IPS DF 19.7 (cell line): ENCODE measurements at places on chromosomes 1 and 21.

DNA sequence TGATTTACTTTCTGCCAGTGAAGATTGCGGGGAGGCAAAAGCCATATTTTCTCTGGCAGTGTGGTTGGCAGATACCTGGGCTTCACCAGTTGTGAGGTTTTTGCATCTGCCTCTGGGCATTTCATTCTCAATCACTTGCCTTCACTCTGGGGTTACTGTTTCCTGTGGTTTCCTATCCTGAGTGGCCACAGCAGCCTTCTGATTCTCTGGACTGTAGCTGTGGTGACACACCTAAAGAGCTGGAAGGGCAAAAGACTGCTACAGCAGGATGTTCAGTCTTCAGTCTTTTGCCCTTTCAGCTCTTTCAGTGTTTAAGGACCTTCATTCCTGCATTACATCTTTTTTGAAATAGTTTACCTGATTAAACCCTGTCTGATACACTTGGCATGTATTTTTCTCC lies 50.5 kb upstream of the GPR52 start:
- no peak for DNase-seq

DNA sequence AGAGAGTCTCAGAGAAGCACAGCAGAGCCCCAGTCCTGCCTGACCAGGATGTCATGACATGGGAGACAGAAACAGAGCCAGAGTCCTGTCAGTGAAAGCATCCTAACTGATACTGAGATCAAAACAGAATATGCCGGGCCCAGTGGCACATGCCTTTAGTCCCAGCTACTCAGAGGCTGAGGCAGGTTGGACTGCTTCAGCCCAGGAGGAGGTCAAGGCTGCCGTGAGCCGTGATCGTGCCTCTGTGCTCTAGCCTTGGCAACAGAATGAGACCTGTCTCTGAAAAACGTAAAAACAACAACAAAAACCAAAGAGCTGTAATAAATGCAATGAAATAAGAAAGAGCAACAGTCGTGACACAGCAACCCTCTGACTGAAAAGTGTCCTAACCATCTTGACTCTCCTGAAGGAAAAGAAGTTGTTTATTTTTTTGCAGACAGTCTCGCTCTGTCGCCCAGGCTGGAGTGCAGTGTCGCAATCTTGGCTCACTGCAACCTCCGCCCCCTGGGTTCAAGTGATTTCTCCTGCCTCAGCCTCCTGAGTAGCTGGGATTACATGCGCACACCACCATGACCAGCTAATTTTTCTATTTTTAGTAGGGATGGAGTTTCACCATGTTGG lies 189.2 kb downstream of the SLC45A1 start:
- no peak for DNase-seq

GRCh38 chr1:86829321-86829720 lies 84.6 kb downstream of the SELENOF start:
- DNase-seq, result no peak

DNA sequence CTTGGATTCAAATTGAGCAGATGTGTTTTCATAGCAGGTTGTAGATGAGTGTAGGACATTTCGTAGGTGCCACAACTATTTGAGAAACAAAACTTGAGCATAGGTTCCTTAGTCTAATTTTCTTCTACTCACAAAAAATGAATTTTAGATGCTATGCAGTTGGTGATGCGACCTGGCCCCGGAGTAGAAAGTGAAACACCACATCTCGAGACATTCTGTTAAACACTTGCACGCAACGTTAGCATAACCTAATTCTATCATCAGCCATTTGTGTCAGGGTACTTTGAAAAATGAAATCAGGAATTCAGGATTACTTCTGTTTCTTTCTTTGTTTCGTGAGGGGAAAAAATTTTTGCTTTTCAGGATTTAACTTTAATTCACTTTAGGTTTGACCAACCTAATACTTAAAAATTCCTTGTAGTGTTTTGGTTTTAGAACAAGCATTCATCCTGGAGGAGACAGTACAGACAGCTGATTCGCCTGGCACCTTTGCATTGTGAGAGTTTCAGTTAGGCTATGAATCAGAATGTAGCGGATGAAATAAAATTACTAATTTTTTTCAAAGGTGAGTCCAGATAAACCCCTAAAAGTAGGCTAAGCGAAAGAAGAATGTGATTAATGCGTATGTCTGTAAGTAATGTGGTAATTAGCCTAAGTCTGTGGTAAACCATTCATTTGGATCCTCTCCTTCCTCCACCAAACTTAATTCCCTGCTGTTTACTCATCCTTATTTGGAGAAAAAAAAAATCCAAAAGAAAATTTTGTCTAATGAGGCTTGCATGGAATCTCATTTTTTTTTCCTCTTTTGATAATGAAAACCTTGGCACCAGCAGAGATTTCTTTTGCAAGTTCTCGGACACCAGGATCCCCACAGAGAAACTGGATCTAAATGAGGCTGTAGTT lies 44.9 kb downstream of the MAP3K21 start:
- DNase-seq, result no peak

DNA sequence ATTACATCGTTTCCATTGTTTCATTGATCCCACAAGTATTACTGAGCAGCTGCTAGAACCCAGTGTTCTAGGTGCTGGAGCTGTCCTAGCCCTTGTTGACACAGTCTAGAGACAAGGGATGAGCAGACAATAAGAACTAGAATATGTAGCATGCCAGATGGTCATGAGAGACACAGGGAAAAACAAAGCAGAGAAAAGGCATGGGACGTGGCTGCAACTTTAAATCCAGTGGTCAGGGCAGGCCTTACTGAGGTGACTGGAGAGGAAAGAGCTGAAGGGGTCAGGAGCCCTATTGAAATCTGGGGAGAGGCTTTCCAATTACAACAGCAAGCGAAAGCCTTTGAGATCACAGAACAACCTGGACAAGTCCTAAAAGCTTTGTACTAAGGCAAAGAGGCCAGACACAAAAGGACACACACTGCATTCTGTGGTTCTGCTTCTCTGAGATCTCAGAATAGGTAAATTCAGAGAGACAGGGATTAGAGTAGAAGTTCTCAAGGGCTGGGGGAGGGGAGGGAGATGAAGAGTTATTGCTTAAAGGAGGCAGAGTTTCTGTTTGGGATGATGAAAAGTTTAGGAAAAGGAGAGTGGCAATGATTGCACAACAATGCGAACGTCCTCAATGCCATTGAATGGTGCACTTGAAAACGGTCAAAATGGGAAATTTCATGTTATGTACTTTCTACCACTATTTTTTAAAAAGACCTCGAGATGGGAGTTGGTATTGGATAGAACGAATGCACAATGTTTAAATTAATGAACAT lies 467.4 kb upstream of the VAMP3 start:
- DNase-seq, result no peak

DNA sequence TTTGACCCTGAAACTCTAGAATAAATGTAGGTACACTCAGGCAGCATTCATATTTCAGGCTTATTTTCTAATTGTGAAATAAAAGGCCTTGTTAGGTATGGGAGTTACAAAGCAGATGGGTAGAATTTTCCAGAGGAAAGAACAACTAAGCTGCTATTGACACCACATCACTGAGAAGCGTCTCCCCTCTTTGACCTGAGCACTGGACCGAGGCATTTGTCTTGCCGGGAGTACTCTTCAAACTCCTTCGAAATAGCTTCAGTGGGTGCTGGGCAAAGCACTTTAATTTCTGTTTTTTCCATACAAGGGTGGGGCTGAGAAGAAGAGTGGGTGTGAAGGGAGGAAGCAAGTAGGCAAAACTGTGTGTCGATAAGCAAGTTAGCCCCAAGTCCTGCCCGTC lies 36.4 kb downstream of the ABCA4 start:
- no peak for DNase-seq

- no peak for DNase-seq
Observed at GRCh38 chr1:111219557-111220286, 7.8 kb upstream of the CHI3L2 start.

DNA sequence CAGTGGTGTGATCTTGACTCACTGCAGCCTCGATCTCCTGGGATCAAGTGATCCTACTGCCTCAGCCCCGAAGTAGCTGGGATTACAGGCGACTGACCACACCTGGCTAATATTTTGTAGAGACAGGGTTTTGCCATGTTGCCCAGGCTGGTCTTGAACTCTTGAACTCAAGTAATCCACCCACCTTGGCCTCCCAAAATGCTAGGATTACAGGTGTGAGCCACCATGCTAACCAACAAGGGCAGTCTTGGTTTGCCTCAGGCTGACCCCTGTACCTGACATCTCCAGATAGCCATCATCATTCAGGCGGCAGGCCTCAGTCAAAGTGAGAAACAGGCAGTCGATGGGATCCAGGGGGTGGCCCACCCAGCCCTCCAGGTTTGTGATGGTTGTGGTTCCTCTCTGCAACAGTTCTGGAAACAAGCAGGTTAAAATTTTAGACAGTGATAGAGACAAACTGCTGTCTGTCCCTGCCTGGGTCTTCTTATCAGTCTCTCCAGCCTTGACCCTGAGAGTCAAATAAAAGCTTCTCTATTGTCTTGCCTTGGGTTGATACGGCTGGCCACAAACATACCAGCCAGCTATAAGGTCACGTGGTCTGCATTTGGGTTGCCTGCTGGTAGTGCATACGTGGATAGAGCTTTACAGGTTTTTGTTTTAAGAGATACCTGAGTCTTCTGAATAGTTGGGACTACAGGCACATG lies 26.8 kb downstream of the UROD start:
- DNase-seq, result no peak

DNA sequence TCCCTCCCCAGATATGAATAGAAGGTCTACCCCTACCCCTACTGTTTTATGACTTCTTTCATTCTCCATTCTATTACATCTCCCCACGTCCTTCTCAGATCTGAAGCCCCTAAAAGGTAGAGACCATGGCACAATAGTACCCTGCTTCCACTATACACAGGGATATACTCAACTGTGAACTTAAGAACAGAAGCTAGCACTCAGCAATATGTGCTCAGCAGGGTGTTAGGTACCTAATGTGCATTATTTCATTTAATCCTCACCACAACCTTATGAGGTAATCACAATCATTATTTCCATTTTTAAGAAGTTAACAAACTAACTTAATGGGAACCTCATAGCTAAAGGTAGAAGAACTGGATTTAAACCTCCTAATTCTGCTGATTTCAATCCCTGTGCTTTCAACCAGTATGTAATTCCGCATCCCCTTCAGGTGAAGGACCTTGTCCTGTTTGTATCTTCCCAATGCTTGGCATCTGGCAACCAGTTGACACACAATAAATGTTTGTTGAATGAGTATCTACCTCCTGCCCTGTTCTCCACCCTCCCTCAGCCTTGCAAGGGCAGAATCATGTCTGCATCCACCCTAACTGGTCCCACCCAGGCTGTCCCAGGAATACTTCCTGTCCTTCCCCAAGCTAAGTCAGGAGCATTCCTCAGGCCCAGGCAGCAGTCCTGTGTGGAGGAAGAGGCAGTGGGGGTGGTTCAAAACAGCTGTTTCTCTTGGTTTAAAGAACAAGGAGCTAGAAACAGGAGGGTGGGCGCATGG lies 6.5 kb downstream of the DENND2D start:
- DNase-seq, result no peak

DNA sequence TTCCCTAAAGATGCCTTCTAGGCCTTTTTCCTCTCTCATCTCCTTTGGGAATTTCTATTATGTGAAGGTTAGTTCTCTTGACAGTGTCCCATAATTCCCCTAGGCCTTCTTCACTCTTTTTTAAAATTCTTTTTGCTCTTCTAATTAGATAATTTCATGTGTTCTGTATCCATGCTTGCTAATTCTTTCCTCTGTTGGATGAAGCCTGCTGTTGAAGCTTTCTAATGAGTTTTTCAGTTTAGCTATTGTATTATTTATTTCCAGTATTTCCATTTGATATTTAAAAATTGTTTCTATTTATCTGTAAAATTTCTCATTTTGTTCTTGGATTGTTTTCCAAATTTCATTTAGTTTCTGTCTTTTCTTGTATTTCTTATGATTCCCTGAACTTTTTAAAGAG lies 28.5 kb upstream of the FAM163A start:
- no peak for DNase-seq

GRCh38 chr1:23029337-23029736 lies 10.1 kb downstream of the KDM1A start:
- DNase-seq, result no peak

GRCh38 chr1:107572674-107573211 lies 392.2 kb downstream of the VAV3 start:
- no peak for DNase-seq

GRCh38 chr1:116166011-116166571 lies 54.9 kb downstream of the MAB21L3 start:
- DNase-seq, result no peak

GRCh38 chr1:178885869-178886268 lies 15.0 kb upstream of the ANGPTL1 start:
- no peak for DNase-seq

DNA sequence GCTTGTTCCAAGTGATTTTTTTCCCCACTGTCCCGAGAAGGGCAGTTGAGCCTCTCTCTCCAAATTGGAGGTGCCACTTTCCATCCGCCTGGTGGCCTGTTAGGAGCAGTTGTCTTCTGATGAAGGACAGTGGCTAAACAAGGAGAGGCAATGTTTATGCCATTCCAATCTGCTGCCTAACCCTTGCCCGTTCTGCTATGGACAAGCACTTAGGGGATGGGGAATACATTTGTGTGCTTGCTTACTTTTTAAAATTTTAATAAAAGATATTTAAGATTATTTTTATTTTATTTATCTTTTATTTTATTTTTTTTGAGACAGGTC lies 12.0 kb downstream of the COQ8A start:
- no peak for DNase-seq

GRCh38 chr1:145846201-145846612 lies 777 bp downstream of the NUDT17 start:
- no peak for DNase-seq

- no peak for DNase-seq
Observed at GRCh38 chr1:2237773-2238172, 9.7 kb downstream of the SKI start.

- DNase-seq, result no peak
Observed at GRCh38 chr1:27967106-27967883, 7.5 kb downstream of the XKR8 start.

DNA sequence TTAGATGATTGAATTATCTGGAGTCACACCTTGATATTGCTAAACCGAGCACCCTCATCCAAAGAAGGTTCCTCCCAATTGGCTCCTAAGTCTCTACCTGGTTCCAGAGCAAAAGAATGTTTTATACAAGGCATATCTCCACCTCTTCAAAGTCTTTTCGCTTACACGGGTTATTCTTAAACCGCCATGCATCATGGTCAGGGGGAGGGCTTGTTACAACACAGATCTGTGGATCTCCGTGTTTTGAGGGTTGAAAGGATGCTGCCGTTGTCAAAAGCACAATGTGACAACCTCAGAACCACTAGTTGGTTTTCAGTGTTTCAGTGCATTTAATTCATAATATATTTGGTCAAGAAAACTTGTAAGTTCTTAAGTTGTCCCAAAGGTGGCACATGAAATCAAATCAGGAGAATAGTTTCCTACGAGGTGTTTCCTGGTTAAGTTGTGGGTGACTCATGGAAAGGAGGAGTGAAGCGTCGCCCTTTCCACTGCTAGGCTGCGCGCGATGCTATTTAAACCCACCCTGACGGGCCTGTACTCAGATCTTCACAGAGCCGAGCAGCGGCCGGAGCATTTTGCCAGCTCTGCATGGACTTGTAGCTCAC lies 1531.6 kb upstream of the TPTE start:
- peak; percentile 93 for DNase-seq
